ENCODE measurements at places on chromosomes 11 and 22.

GRCh38 chr11:87493516-87493915 is 455.8 kb downstream of the TMEM135 start:
- no peak for DNase-seq

DNA sequence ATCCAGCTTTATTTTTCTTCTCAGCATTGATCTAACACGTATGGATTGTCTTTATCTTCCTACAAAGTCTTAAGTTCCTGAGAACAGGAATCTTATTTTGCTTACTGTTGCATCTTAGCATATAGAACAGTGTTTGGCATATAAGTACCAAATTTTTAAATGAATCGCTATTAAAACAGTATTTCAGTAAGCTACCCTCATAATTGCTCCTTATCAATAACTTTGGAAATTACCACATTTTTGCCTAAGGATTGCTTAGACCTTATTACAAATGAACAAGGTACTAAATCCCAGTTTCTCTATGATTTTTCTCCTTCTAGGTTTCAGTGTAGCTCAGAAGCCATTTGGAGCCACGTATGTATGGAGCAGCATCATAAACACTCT is 9.7 kb downstream of the DEPDC7 start:
- DNase-seq: no peak

GRCh38 chr11:8693010-8693551 is 10.5 kb downstream of the RPL27A start:
- no peak for DNase-seq

DNA sequence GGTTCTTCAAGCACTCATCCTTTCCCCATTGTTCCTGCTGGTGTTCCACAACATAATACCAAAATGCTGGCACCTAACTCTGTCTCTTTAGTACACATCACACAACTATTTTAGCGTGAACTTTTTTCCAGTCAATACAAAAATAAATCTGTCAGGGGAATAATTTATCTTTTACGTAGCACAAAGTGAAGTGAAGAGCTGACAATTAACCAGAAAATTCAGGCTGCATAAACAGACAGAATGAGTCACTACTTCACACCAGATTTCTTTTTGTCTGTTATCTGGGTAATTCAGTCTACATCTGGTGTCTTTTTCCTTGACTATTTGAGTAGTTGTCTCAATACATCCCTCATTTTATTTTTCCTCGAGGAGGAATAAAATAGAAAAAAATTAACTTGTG is 7.9 kb upstream of the ETS1 start:
- no peak for DNase-seq

DNA sequence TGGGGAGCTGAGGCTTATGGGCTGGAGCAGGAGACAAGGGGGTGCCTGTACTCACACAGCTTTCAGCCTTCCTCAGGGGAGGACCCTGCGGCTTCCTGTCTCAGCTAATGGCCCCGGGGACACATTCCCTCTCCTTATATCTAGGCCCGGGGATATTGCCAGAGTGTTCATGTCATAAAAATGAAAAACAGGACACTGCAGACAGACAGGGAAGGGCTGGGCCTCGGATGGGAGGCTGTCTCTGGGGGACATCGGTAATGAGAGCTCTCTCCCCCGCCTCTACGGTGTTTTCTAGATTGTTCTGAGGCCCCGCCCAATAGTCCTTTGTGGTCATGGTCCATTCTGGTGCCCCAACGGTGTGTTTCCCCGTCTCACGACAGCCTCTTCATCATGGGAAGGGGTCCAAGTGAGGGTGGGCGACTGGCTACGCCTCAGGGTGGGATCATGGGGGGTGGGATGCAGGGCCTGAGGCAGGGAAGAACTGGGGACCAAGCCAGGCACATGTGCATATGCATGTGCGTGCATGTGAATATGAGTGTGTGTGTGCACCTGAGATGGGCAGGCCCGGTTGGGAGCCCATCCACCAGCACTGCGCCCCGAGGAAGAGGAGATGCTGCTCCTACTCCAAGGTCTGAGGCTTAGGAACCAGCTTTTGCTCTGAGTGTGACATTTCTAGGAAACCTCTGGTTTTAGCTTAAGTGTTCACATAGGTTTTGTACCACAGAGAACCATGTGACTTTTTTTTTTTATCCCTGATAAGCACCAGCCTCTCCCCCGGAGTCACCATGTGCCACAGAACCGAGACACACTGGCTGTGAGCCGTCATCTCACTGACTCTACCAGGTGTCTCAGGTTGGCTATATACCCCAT is 5.3 kb downstream of the ARVCF start:
- no peak for DNase-seq
